ENCODE measurements at places on chromosomes 1 and 21. TPM values are rescaled to one million over a fixed set of nuclear protein-coding genes. Genes with fewer than 3 reads are reported as not detected.

- peak; percentile 69 for DNase-seq
Observed at GRCh38 chr21:46325073-46325912, 1.3 kb downstream of the PCNT start.

GRCh38 chr1:245166471-245166885 lies 11.7 kb downstream of the KIF26B start:
- DNase-seq = no peak

DNA sequence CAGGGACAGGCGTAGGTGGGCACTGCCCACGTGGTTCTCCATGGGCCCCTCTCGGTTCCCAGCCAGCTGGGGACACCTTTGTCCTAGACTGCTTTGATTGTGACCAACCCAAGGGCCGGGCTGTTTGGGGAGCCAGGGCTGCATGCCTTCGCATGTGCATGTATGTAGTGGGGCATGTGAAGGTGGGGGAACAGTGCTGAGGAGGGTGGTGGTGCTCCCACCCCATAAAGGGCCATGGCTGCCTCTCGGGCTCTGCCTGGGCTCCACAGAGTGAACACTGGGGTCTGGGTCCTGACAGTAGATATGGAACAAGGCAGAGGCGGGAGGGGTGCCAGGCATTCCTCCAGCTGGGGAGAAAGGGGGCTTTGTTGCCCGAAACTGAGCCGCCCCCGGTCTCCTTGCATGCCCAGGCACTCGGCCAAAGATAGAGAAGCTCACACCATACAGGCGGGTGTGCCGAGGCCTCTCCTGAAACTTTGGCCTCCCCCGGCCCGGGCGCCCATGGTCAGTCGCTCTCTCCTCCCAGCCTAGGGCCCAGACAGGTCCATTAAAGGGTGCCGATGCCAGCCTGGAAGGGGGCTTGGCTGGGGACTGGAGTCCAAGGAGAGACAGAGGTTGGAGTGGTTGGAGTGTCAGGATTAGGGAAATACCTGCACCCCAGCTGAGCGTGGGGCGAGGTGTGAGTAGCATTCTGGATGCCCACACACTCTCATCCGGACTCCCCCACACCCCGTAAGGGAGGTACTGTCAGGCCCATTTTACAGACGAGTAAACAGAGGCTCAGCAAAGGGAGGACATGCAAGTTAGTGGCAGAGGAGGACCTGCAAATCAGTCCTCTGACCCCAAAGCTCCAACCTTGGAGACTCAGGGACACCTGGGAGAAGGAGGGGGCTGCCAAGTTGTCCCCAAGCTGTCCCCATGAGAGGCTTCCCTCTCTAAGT lies 41.1 kb downstream of the EPHA2 start:
- no peak for DNase-seq

GRCh38 chr1:115648717-115649691 lies 7.2 kb downstream of the VANGL1 start:
- DNase-seq = no peak

GRCh38 chr21:42759594-42759927 lies 106.1 kb downstream of the PDE9A start:
- DNase-seq = no peak

GRCh38 chr1:234486858-234487840 lies 8.2 kb upstream of the TARBP1 start:
- no peak for DNase-seq

GRCh38 chr1:116966791-116967190 lies 34.8 kb upstream of the CD101 start:
- no peak for DNase-seq

DNA sequence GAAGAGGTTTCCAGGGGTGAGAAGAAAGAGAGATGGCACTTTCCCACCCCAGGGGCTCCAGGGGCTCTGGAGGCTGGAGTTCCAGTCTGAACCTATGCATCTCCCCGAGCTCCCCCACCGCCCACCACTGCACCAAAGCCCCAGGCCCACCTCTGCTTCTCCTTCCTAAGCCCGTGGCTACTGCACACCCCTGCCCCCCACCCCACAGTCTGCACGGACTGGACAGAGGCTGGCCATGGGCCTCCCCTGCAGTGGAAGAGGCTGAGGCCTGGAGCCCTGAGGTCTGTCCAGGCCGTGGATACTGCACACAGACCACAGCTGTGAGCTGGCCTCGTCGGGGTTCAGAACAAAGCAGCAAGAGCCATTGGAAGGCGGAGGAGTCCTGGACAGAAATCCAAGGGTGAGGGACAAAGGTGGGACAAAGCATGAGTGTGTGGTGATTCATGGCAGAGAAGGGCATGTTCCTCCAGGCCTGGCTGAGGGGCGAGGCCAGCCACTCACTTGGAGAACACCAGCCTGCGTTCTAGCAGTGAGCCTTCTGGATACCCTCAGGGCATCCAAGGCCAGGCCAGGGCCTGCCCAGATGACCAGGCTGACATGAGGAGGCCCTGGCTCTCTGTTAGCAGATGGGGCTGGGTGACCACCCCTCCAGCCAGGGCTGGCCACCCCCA lies 244.8 kb upstream of the VAMP3 start:
- DNase-seq = no peak

DNA sequence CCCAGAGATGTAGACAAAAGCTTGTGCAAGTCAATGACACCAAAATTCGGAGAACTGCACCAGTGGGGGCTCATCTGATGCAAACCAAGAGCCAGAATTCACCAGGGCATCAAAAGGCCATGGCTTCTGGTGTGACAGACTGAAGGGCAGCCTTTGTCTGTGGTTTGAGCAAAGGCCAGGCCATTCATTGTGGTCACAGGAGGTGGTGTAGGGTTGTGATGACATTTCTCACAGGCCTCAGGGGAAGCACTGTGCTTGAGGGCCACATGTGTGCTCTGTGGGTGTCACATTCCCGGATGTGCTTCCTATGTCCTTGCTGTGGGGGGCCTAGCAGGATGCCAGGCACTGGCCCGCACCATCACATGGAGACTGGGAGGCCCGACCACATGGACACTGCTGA lies 22.5 kb upstream of the KCNE1 start:
- DNase-seq = no peak

The SYPL2 gene
- total RNA-seq = not detected

All from activated naive CD8-positive, alpha-beta T cell treated with anti-CD3 and anti-CD28 coated beads, Interleukin-2, amount 10 ng/mL, durations not matched to agents 7 days and 5 days (primary cell).